A375 (cell line): ENCODE measurements at places on chromosomes 13 and 19. TPM values are rescaled to one million over a fixed set of nuclear protein-coding genes. Genes with fewer than 3 reads are reported as not detected.

ZNF555 gene
- 0.13 and 0.30 TPM in 2 replicates for total RNA-seq

TBC1D17 gene
- 6.7 and 7.5 TPM in 2 replicates for total RNA-seq

PIN1 gene
- total RNA-seq: 189 and 204 TPM in 2 replicates

FUT3 gene
- total RNA-seq: 0.11 TPM in 1 of 2 replicates, not detected in the other

LHB gene
- total RNA-seq: 1.3 TPM in 1 of 2 replicates, not detected in the other

IRGC gene
- total RNA-seq: not detected in 2 replicates

IFNL1 gene
- total RNA-seq: not detected in 2 replicates

IGSF23 gene
- total RNA-seq: not detected in 2 replicates

CAPN12 gene
- 0.91 TPM in 1 of 2 replicates, not detected in the other for total RNA-seq

PDX1 gene
- total RNA-seq: 0.40 and 0.45 TPM in 2 replicates

NDFIP2 gene
- 14.1 and 18.2 TPM in 2 replicates for total RNA-seq
